IMR-90 (cell line): ENCODE measurements at places on chromosomes 6 and 20. TPM values are rescaled to one million over a fixed set of nuclear protein-coding genes. Genes with fewer than 3 reads are reported as not detected.

VSX1 gene
- not detected in 2 replicates for total RNA-seq

BNIP5 gene
- total RNA-seq, result not detected in 2 replicates

C20orf144 gene
- total RNA-seq, result under 0.01 TPM in 2 replicates

C20orf141 gene
- total RNA-seq, result 0.36 TPM in 1 of 2 replicates, not detected in the other

NFATC2 gene
- total RNA-seq, result 0.18 and 0.28 TPM in 2 replicates

LAMA2 gene
- total RNA-seq, result 12.5 and 13.3 TPM in 2 replicates

HLA-F gene
- total RNA-seq, result not detected in 2 replicates

CST5 gene
- not detected in 2 replicates for total RNA-seq

ANKRD66 gene
- total RNA-seq, result not detected in 2 replicates

SLC52A3 gene
- not detected in 2 replicates for total RNA-seq

PSORS1C2 gene
- not detected in 2 replicates for total RNA-seq

HSPA1L gene
- 1.3 and 1.4 TPM in 2 replicates for total RNA-seq
